Stimulated activated CD8-positive, alpha-beta memory T cell treated with anti-CD3 and anti-CD28 coated beads, Interleukin-4, amount 100 ng/mL, for 1 hour (primary cell): ENCODE measurements at places on chromosomes 2 and 18.
A peak's percentile ranks its signal among the peaks of the same experiment; 100 is the strongest.

DNA sequence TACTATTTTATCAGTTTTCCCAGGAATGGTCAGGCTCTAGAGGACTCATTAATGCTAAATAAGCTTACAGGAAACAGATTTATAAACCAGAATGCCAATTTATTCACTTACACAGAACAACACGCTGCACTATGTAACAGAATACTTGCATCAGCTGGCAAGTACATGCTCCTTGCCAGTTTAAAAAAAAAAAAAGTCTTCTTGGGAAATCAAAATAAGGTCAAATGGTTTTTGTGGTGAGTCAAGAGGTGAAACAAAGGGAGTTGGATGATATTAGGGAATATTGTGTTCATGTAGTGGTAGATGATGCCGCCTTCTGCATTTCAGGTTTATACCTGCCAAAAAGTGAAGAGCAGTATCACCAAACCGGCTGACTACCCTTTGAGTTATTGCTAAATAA is 1322.1 kb upstream of the ZEB2 start:
- DNase-seq: no peak

GRCh38 chr2:167844714-167845530 is 402.5 kb downstream of the STK39 start:
- no peak for DNase-seq

DNA sequence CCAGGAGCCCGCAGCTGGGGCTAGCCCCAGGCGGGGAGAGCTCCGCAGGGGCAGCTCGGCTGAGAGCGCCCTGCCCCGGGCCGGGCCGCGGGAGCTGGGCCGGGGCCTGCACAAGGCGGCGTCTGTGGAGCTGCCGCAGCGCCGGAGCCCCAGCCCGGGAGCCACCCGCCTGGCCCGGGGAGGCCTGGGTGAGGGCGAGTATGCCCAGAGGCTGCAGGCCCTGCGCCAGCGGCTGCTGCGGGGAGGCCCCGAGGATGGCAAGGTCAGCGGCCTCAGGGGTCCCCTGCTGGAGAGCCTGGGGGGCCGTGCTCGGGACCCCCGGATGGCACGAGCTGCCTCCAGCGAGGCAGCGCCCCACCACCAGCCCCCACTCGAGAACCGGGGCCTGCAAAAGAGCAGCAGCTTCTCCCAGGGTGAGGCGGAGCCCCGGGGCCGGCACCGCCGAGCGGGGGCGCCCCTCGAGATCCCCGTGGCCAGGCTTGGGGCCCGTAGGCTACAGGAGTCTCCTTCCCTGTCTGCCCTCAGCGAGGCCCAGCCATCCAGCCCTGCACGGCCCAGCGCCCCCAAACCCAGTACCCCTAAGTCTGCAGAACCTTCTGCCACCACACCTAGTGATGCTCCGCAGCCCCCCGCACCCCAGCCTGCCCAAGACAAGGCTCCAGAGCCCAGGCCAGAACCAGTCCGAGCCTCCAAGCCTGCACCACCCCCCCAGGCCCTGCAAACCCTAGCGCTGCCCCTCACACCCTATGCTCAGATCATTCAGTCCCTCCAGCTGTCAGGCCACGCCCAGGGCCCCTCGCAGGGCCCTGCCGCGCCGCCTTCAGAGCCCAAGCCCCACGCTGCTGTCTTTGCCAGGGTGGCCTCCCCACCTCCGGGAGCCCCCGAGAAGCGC is 15.0 kb upstream of the GMPPA start:
- no peak for DNase-seq

- DNase-seq: no peak
Observed at GRCh38 chr2:223032187-223033142, 19.5 kb upstream of the KCNE4 start.

- no peak for DNase-seq
Observed at GRCh38 chr2:1628893-1629292, 115.4 kb downstream of the PXDN start.

- DNase-seq: no peak
Observed at GRCh38 chr2:240127191-240127750, 8.8 kb downstream of the COPS9 start.

DNA sequence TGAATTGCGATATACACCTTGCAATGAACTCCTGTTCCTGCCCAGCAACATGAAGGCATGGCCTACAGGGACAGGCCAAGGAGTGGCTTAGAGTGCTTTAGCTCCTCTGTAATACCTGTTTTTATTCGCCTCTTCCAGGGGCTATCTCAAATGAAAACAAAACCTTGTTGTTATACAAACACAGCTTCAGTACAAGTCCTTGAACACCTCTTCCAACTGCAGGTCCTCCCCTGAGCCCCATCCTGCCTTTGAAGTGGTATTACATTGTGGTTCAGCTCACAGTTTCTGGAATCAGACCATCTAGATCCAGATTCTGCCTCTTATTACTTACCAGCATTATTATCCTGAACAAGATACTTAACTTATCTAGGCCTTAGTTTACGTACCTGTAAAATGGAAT is 83.0 kb upstream of the HNRNPA3 start:
- no peak for DNase-seq

DNA sequence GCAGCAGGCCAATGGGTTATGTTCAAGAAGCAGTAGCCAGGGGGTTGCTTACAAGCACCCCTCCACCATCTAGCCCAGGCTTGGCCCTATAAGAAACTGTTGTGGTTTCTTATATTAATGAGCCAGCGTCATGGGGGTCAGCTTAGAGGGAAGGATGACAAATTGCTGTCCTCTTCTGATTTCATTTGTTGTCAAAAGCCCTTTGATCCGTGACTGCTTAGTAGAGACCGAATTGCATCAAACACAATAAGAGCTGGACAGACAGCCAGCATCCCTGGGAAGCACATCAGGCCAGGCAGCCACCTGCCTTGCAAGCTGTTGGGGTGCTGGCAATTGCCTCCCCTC is 206.6 kb upstream of the SETBP1 start:
- DNase-seq: no peak

DNA sequence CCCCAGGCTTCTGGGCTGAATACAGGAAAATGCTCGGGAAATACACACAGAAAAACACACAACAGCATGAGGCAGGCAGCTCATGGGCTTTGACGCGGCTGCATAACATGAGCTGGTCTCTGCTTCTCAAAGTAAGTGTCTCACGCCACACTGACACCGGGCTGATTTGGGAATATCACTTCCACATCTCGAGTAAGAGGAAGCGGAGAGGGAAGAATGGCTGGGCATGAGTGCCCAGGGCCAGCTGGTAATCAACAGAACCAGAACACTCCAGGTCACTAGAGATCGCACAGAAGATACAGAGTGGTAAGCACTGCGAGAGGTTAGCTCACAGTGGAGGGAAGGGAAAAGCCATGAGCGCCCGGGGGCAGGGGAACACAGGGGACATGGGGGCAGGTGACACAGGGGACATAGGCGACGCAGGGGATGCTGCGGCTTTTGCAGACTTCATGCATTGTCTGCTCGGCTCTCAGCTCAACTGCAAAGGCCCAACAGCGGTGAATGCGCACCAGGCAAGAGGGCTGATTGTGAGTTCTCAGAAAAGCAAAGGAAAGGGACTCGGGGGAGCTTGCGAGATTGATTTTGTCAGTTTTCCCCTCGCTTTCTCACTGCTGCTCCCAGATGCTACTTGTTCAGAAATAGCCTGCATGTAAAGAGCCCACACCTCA is 141.4 kb downstream of the MBP start:
- no peak for DNase-seq

GRCh38 chr18:79912409-79912991 is 39.0 kb downstream of the SLC66A2 start:
- peak; percentile 37 for DNase-seq

DNA sequence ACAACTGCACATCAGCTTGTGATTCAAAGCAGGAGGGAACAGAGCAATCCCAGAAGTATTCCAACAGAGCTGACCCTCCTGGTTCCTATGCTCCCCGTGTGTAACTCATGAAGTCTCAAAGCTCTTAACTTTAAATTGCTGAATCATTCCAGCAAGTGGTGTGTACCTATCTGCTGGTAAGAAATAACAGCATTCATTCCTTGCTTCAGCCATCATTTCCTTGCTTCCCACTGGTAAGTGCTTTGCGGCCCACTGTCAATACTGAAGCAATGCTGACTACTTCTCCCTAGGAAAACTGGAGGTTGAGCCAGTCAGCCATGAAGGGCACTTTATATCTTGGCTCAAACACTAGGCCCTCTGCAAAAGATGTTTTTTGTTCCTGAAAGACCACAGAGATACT is 222.4 kb downstream of the EXOC6B start:
- DNase-seq: no peak

DNA sequence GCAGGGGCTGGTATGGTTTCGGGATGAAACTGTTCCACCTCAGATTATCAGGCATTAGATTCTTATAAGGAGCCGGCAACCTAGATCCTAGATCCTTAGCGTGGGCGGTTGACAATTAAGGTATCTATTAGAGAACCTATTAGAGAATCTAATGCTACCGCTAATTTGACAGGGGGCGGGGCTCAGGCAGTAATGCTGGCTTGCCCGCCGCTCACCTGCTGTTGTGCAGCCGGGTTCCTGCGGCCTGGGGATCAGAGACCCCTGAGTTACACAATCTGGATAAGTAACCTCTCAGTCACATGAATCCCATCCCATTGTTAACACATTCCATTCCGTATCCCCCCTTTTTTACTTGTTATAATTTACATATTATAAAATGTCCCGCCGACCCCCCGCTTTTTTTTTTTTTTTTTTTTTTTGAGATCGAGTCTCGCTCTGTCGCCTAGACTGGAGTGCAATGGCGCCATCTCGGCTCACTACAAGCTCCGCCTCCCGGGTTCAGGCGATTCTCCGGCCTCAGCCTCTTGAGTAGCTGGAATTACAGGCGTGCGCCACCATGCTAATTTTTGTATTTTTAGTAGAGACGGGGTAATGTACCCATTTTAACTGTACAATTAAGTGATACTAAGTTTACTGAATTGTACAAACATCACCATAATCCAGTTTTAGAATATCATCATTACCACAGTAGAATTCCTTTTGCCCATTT is 42.0 kb upstream of the GPD2 start:
- no peak for DNase-seq

DNA sequence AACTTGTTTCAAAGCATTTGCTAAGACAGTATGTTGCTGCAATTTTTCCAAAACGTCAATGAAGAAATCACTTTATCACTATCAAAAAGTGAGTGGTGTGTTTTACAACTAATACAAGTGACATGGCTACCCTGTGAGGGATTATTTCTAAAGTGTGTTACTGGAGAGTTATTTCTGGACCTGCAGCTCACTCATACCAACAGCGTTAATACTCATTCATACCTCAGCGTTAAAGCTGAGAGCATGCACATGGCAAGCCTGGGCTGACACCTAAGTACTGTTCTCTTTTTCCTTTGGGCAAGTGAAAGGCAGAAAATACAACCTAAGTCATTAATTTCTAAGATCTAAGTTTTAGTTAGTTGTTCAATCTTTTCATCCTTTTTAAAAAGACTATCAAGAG is 13.0 kb upstream of the MRPL19 start:
- no peak for DNase-seq

- DNase-seq: no peak
Observed at GRCh38 chr18:3248062-3248657, 559 bp downstream of the MYL12A start.

DNA sequence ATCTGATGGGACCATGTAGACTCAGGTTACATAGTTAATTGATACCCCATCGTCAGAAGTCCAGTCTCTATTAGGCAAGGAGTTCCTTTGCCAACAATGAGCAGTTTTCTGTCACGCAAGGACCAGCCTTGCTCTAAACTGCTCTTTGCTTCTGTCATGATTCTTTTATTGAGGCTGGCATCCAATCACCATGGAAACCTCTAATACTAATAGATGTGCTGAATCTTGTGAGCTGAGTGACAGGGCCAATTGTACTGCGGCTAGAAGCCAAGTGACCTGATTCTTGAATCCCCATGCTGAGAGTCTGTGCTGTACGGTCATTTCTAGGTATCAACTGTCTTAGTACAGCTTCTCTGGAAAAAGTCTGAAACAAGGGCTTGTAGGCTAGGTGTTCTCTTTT is 395.6 kb downstream of the RND3 start:
- no peak for DNase-seq
